ENCODE measurements at places on chromosomes 6 and 20. TPM values are rescaled to one million over a fixed set of nuclear protein-coding genes. Genes with fewer than 3 reads are reported as not detected.

DNA sequence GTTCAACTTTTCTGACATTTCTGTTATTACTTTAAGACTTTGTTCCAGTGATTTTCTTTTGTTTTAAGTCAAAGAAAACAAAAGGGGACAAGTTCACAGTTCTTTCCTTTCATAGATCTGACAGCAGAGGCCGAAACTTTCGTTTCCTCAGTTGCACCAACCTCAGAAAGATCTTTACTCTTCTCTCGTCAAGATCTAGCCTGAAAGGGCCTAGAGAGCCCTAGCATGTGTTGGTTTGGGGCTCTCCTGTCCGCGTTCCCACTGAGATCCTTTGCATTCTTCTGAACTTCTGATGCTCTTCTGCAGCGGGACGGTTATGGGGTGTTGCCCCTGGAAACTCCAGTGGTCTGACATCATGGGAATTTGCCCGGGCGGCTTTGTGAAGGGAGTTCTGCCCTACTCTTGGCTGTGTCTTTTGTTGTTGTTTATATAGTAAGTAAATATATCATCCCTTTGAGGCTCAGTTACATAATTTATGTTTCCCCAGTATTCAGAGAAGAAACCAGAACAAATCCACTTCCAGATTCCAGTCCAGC is 129.1 kb downstream of the SASH1 start:
- DNase-seq, result no peak

GRCh38 chr20:51020657-51021056 is 2.2 kb downstream of the KCNG1 start:
- DNase-seq, result no peak

Gene HRH3
- not detected for total RNA-seq

GRCh38 chr6:137829641-137830083 is 37.4 kb upstream of the TNFAIP3 start:
- no peak for DNase-seq

DNA sequence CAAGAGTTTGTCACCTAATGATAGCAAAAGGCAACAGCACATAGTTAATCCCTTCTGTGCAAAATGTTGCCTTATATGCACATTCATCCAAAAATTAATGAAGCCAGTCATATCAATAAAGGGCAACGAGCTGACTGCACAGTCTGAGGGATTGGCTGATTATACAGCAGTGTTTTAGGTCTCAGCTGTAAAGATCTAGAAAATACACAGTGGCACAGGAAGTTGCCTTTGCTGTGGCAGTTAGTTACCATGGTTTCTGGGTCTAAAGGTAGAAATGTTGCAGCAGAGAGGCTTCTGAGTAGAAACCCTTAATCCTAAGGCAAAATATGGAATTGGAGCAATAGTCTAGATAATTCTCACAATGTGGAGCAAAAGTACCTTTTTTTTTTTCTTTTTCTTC is 89.7 kb downstream of the SMPDL3A start:
- DNase-seq, result no peak

Gene PTCHD4
- total RNA-seq, result 1.2 TPM

Gene PSORS1C2
- total RNA-seq, result not detected

DNA sequence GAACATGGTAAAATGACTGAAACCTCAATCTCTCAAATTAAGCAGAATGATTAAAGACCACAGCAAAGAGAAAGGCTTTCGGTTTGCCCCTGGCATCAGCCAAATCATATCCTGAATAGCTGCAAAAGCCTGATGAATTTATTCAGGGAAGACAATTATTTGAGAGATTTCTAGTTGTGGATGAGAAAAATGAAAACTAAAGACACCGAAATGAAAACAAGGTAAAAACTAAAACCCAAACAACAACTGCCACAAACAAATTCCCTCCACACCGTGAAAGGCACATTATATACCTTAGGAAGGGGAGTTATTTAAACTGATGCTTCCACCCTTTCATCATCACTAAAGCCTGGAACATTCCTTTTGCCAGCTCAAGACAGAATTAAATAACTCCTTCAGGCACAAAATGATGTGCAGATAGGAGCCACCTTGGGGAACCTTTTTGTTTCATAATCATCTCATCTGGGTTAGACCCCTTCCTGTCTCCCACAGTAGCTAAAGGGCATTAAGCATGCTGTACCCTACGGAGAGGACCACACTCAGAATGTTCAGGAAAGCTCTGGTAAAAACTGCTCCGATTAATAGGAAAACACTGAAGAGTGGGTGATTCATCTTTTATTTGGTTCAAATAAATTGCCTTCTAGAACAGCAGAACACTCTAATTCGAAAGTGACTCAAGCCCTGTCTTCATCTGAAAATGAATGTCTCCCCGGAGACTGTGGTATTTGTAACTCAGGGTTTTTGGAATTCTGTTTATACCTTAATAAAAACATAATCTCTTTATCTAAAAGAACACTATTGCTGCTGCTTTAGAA is 9.1 kb upstream of the ANKRD60 start:
- no peak for DNase-seq

GRCh38 chr6:79656134-79656533 is 25.0 kb downstream of the SH3BGRL2 start:
- no peak for DNase-seq

GRCh38 chr20:38243709-38244020 is 16.9 kb downstream of the KIAA1755 start:
- DNase-seq, result no peak

Gene RAMACL
- total RNA-seq, result 1.7 TPM

DNA sequence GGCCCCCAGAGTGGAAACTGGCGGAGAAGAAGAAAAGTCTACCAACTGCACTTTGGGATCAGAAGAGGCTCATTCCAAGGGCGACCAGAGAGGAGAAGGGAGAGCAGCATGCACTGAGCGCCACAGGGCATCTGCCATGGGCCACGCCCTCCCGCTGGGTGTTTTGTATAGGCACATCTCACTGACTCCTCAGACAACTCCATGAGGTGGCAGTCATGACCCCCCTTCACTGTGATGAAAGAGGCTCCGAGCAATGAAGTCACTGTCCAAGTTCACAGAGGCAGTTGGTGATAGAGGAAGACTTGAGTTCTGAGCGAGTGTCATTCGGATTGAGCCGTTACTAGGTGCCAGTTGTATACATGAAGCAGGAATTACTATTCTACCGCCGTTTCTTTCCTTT is 15.4 kb downstream of the BPIFB1 start:
- no peak for DNase-seq

DNA sequence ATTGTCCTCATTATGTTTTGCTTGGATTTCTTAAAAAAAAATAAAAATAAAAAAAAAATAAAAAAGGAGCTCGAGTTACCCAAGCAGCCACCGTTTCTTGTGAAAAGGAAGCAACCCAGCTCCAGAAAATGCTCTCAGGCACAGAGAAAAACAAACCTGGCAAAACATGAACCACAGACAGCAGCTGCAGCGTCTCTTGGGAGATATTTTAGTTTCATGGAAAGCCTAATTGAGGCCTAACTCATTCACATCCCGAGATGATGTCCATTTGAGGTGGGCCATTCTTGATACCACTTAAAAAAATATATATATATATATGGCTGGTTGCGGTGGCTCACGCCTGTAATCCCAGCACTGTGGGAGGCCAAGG is 13.7 kb upstream of the MRAP2 start:
- no peak for DNase-seq

DNA sequence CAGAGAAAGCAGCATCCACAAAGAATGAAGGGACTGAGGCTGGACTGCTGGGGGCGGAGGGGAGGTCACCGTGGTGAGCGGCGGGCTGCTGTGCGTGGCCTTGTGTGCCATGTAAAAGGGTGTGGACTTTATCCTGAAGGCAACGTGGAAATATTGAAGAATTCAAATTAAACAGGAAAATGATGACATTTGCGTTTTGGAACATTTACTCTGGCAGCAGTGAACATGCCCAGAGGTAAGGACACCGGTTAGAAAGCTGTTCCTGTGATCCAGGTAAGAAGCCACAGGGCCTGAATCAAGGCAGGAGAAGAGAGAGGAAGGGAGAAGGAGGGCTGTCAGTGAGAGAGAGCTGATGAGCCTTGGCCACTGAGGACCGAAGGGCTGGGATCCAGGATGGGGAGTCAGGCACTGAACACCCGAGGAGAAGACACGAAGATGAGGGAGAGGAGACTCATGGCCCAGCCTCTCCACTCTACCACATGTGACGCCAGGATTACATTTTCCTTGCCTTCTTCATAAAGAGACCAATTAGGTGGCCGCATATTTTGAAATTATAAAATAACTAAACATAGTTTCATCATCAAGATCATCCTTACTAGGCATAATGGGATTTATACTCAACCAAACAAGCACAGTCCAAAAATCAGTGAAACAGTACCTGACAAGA is 58.4 kb downstream of the TRAM2 start:
- DNase-seq, result no peak

DNA sequence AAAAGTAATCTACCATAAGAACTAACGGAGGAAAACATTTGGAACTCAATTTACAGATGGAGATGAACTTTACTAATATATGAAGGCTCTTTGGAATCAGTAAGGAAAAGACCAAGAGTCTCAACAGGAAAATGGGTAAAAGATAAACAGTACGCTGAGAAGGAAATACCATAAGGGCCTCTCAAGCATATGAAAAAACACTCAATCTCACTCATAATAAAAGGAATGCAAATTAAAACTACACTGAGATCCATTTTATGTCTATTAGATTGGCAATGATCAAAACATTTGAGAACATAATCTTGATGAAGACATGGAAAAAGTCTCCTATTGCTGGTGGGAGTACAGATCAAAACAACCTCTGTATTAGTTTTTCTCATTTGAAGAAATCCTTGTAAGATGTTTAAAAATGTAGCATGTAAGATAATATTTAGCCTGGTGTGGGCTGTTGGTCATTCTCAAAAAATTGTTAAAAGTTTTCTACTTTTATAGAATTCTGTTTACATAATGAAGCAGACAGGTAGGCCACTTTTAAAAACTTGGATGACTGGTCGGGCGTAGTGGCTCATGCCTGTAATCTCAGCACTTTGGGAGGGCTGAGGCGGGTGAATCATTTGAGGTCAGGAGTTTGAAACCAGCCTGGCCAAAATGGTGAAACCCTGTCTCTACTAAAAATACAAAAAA is 14.5 kb downstream of the REV3L start:
- DNase-seq, result no peak

GRCh38 chr20:50320901-50321796 is 130.5 kb downstream of the CEBPB start:
- peak; percentile 96 for DNase-seq

Gene MARCKS
- 69.2 TPM for total RNA-seq

Gene RBM24
- 15.7 TPM for total RNA-seq

- peak; percentile 45 for DNase-seq
Observed at GRCh38 chr6:168201383-168201782, 118.2 kb downstream of the DACT2 start.

GRCh38 chr6:3630258-3630835 is 121.2 kb downstream of the PXDC1 start:
- DNase-seq, result peak; percentile 80

Gene PACRG
- 0.14 TPM for total RNA-seq

Gene NKAIN4
- total RNA-seq, result not detected

DNA sequence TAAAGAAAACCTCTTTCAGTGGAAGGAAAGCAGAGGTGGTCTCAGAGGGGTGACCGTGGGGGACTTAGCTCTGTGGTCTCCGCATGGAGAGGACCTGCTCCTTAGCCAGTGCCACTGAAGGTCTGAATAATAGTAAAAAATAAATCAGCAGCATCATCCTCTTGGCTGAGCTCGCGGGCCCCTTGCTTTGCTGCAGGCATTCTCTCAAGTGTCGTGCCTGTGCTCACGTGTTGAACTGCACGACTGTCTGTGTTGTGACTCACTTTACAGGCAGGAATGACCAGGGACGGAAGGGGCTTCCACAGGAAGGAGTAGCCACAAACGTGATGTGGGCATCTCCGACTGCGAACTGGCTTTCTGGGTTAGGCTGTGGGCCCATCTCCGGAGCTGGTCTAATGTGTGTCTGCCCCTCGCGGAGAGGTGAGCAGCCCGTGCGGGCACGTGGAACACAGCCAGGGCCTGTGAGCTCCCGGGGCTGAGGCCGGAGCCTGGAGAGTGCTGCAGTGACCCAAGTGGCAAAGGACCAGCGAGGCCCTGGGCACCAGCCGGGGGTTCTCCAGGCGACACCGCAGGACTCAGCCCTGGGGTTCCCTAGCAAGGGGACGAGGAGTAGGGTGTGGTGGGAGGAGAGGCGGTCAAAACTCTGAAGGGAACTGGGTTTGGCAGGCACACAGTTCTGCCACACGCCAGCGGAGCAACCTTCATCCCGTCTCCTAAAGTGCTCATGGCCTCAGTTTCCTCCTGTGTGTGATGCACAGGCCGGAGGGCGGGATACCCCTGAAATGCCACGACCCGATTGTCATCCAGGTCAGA is 89.2 kb downstream of the RAMACL start:
- peak; percentile 60 for DNase-seq

GRCh38 chr20:48613926-48614325 is 213.9 kb downstream of the PREX1 start:
- peak; percentile 64 for DNase-seq

Gene DLL1
- 9.6 TPM for total RNA-seq

Gene ZNF184
- total RNA-seq, result 6.3 TPM

- no peak for DNase-seq
Observed at GRCh38 chr6:122713138-122713537, 66.4 kb upstream of the FABP7 start.

DNA sequence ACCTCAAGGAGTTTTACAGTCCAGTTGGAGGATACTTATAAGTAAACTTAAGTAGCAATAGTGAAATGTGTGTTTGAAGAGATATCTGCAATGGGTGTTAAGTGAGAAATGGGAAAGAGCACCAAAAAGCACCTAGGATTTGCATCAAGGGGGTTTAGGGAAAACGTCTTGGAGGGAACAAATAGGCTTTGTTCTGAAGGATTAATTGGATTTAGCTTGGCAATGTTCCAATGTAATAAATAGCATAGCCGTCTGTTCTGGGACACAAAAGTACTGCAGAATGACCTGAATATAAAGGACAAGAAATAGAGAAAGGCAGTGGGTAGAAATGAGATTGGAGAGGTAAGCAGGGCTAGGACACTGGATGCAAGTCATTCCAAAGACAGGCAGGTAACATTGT is 2.8 kb upstream of the MYO6 start:
- no peak for DNase-seq

GRCh38 chr20:23946206-23946605 is 42.4 kb downstream of the GGTLC1 start:
- DNase-seq, result no peak

DNA sequence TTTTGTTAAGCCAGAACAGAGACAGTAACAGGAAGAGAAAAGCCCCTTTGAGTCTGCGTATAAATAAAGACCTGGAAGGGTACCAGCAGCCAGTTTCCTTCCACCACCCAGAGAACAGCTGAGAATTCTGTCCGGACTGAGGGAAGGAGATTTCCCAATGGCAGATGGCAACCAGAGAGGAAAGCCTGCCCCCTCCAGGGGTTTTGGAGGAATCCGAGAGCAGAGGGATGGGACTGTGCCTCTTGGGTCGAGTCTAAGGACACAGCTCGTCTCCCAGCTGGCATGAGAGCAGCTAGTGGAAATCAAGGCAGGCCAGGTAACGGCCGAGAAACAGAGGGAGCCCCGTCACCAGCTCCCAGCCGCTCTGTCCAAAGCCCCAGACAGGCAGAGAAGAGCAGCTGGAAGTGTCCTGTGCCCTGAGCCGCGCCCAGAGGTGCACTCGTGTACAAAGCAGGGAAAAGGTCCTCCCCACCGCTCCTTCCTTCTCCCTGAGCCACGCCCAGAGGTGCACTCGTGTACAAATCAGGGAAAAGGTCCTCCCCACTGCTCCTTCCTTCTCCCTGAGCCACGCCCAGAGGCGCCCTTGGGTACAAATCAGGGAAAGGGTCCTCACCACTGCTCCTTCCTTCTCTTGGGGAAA is 134.0 kb upstream of the SNX9 start:
- peak; percentile 54 for DNase-seq
